ENCODE measurements at places on chromosomes 11 and 22.

DNA sequence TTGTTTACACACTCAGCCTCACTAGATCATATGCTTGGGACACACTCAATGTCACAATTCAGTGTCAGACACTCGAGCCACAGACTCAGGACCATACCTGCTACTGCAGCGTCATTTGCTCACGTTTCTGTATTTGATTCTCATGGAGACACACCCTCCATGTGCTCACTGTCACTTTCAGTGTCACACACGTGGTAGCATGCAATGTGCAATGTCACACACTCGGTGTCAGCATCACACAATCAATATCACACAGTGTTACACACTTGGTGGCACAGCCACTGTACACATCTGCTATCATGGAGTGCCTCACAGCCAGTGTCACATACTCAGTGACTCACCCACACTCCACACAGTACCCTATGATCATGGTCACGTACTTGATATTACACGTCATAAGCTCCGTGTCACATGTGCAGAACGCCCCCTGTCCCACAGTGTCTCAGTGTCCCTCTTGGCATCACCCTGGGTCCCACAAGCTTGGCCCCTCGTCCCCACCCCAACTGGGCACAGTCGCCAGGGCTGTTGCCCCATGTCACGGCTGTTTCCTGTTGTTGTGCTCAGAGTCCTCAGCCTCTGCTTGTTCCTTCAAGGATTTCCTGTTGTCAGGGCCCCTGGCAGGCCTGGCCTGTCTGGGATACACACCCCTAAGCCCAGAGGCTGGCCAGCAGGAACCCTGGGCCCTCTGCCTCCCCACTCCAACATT lies 49.6 kb downstream of the PDE2A start:
- no peak for DNase-seq

GRCh38 chr11:208181-208916 lies 841 bp downstream of the RIC8A start:
- no peak for DNase-seq

DNA sequence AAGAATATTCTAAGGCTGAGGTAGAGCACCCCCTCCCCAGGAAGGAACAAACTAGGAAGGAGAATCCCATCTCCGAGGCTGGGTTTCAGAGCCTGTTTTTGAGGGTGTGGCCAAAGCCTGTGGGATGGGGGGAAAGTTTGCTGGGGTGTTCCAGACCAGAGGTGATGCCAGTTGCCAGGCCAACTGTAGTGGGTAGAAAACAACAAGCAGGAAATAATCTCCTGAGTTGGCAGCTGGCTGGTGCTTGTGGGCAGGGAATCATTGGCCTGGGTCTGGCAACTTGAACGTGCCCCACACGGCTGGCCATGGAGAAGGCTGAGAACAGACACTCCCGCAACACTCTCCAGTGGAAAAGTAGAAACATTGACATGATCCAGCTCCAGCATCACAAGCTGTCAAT lies 385.6 kb downstream of the ETS1 start:
- no peak for DNase-seq

- no peak for DNase-seq
These were observed 41.9 kb upstream of the KIRREL3 start for GRCh38 chr11:127042445-127042844.
